ENCODE measurements at places on chromosomes 13 and 19.
A peak's percentile ranks its signal among the peaks of the same experiment; 100 is the strongest.

DNA sequence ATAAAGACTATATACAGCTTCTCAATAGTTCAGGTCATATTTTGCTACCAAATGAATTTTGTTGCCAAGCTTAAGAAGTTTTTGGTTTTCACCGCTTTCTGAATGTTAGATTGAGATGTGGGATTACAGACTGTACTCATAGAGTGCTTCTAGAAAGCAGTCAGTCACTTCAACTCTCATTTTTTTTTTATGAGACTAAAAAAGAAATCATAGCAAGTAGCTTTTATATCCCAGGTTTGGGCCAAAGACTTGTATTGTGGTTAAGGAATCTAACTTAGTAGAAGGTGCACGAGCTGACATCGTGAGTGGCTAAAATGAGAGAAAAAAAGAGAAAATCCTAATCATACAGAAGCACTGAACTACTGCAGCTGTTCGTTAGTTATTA is 2.2 kb upstream of the USPL1 start:
- no peak for DNase-seq

DNA sequence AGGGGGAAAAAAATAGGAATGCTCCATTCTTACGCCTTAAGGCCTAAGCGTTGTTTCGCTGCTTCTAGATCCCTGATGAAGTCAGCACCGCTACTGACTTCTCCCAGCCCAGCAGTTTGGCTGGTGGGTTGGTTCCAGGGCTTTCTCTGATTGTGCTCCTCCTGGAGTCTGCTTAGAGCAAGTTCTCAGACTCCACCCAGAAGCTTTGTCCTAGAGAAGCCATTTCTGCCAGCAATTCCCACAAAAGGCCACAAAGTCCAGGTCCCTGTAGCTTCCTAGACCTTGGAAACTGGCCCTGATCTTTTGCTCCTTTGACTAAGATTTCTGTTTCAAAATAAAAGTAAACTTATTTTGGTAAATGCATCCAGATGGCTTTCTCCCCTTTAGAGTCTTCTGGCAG is 65.4 kb downstream of the KCTD12 start:
- DNase-seq, result no peak

DNA sequence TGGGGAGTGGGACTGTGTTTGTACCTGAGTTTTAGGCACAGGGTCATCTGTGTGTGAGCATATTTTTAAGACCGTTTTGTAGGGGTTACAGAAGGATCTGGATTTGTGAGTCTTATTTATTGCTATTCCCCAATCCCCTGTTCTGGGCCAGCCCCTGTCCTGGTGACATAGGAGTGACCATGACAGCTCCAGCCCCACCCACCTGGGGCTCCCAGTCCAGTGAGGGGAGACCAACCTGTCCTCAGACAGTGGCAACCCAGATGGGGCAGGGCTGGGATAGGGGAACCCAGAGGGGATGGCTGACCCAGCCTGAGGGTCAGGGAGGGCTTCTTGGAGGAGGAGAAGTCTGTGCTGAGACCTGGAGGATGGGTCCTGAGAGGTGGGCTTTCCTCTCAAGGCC is 10.7 kb downstream of the TMEM160 start:
- DNase-seq, result no peak

DNA sequence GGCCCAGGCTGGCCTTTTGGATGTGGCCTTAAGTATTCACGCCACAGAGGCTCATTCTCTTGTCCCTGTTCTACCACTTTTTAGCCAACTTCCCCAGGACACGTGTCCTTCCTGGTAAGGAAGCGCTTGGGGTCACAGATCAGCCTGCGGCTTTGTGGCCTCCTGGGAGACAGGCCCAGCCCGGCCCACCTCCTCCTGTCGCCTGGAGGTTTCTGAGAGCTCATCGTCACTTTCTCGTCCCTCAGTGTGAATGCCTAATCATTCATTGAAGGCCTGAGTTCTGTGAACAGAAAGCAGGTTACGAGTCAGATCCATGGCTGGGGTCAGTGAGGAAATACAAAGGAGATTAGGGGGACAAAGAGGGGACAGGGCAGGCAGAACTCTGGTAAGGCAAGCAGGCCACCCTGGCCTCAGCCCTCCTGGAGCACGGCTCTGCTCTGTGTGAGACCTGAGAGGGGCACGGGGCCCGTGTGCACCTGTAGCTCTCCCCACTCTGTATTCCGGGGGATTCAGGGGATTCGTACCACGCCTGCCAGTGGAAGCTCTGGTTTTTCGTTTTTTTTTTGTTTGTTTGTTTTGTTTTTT is 38.6 kb upstream of the TSHZ3 start:
- no peak for DNase-seq

- DNase-seq, result no peak
These were observed 18.6 kb downstream of the NALCN start for GRCh38 chr13:101397742-101398141.

GRCh38 chr19:31118287-31118955 is 230.8 kb downstream of the TSHZ3 start:
- no peak for DNase-seq

DNA sequence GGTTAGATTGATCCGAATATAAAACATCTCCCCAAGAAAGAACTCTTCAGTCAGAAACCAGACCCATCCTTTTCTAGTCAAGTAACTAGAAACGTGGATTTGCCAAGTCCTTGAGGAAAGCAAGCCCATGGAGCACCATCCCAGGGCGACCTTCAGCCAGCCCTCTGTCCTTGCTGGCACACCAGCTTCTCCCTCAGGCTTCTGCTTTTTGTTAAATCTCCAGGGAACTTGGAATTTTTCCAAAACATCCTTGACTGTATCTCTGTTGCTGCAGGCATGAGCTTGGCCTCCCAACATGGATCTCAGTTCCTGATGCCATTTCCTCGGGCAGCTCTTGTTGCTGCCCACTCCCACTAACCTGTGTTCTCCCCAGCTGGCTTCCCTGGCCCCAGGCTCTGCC is 27.1 kb upstream of the C1QTNF9 start:
- peak; percentile 65 for DNase-seq

DNA sequence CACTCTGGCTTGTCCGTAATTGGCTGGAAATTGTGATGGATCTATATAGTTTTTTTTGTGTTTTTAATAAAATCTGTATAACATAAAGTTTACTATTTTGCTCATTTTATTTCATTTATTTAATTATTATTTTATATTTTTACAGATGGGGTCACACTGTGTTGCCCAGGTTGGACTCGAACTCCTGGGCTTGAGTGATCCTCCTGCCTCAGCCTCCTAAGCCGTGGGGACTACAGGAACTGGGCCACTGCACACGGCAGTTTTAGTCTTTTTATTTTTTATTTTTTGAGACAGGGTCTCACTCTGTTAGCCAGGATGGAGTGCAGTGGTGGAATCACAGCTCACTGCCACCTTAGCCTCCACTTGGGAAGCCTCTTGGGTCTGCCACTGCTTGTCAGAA is 58.9 kb downstream of the PCCA start:
- DNase-seq, result no peak

DNA sequence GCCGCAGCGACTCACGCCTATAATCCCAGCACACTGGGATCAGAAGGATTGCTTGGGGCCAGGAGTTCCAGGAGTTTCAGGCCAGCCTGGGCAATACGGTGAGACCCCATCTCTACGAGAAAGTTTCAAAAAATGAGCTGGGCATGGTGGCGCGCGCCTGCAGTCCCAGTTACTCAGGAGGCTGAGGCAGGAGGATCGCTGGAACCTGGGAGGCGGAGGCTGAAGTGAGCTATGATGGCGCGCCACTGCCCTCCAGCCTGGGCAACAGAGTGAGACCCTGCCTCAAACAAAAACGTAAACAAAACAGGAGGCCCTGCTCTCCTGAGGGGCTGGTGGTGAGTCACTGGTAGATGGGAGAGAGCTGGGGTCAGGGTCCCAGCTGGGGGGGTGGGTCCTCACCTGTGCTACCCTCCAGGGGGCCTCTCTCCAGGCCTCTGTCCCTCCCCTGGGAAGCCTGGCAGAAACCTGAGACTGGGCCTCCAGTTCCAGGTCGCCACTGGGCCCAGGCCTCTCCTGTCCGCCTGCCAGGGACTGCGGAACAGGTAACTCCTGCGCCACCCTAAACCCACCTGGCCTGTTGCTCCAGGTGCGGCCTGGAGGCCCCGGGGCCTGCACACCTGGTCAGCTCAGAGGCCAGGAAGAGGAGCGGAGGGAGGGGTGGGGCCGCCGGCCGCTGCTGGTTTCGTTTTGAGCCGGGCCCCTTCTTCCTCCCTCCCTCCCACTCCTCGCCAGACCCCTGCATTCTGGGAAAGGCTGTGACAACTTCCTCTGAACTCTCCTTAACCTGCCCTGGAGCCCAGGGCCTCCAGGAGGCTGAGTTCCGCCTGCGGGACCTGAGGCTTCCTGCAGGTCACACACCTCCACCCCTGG is 17.2 kb upstream of the ZBTB7A start:
- DNase-seq, result no peak

GRCh38 chr19:22607653-22608430 is 26.3 kb upstream of the ZNF492 start:
- DNase-seq, result no peak

DNA sequence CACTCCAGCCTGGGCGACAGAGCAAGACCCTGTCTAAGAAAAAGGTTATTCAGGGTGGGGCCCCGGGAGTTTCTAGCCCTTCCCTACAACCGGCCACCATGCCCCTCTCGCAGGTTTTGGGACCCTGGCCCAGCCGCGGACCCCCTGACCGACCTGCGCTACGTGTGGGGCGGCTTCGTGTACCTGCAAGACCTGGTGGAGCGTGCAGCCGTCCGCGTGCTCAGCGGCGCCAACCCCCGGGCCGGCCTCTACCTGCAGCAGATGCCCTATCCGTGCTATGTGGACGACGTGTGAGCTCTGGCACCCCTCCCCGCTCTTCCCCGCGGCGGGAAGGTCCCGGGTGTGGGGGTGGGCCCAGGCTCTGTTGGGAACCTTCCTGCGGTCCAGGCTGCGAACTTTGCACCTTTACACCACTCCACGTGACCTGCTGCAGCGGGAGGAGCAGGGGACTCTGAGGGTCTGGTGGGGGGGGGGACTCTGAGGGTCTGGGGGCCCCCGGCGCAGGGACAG is 6.3 kb downstream of the ABCA7 start:
- DNase-seq, result no peak
